ENCODE measurements at places on chromosomes 16 and 17. TPM values are rescaled to one million over a fixed set of nuclear protein-coding genes. Genes with fewer than 3 reads are reported as not detected.

Gene GAS2L2
- 0.16 TPM for total RNA-seq

Gene CTF1
- total RNA-seq = 1.6 TPM

Gene PYDC1
- total RNA-seq = not detected

Gene MYH11
- 0.09 TPM for total RNA-seq

Gene C17orf100
- total RNA-seq = 3.2 TPM

Gene FOXN1
- not detected for total RNA-seq

Gene BFAR
- 74.5 TPM for total RNA-seq

Gene LDHD
- total RNA-seq = not detected

Gene ABCA9
- total RNA-seq = 1.3 TPM

Gene SNX20
- not detected for total RNA-seq

GRCh38 chr17:68800751-68801150, 154.4 kb downstream of the ABCA8 start:
- no peaks in the 10 kb centered on the region for H3K27me3 ChIP-seq
- H3K36me3 ChIP-seq = peaks cover 32% of the 10 kb centered on the region
- peaks cover 64% of the 10 kb centered on the region for H3K4me1 ChIP-seq
- H3K4me3 ChIP-seq = no peak overlapping the region
- DNase-seq = no peak

GRCh38 chr16:86751076-86752030, 173.0 kb downstream of the FOXL1 start:
- H3K27me3 ChIP-seq = no peaks in the 10 kb centered on the region
- no peaks in the 10 kb centered on the region for H3K36me3 ChIP-seq
- H3K4me3 ChIP-seq = no peak overlapping the region
- no peak for DNase-seq
- H3K4me1 ChIP-seq = peaks cover 4% of the 10 kb centered on the region
- peak overlapping the region; percentile 73 for H3K27ac ChIP-seq

- H3K27ac ChIP-seq = no peak overlapping the region
- H3K36me3 ChIP-seq = no peaks in the 10 kb centered on the region
- no peak overlapping the region for H3K4me3 ChIP-seq
- no peaks in the 10 kb centered on the region for H3K27me3 ChIP-seq
- DNase-seq = no peak
Measured at GRCh38 chr17:33012522-33013033, 20.9 kb downstream of the SPACA3 start.

DNA sequence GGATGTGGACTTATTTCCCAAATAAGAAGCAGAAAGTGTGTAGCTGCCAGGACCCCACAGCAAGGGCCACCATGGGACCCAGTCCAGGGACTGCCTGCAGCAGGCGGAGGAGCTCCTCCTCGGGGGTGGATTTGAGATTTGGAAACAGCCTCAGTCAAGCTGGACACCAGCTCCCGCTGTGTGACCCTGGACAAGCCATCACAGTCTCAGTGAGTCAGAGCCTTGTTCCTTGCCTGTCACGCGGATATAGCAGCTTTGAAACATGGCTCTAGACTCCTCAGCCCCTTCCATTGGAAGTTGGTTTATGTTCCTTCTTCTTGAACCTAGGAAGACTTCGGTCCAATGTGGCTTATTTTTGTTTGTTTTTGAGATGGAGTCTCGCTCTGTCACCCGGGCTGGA, 12.5 kb upstream of the DPEP1 start:
- no peak overlapping the region for H3K4me3 ChIP-seq
- peaks cover 14% of the 10 kb centered on the region for H3K4me1 ChIP-seq
- H3K36me3 ChIP-seq = no peaks in the 10 kb centered on the region
- H3K27ac ChIP-seq = no peak overlapping the region
- H3K27me3 ChIP-seq = no peaks in the 10 kb centered on the region

DNA sequence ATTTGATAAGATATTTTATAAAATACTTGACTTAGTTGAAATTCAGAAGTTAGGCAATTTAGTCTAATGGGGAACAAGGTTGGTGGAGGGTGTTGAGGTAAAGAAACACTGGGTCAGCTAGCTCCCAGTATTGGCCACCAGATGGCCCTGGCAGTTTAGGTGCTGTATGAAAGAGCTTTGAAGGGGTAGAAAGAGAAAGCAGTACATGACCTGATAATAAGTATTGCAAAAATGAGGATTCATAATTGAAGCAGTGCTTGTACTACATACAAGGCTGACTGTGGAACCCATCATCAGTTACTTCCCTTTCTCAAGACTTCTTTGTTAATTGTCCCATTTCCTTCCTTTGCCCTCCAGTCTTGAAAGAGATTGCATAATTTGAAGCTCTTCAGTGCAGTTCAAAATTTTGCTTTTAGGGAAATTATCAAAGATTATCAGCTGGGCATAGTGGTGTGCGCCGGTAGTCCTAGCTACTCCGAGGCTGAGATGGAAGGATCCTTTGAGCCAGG, 29.4 kb downstream of the TANC2 start:
- no peaks in the 10 kb centered on the region for H3K27me3 ChIP-seq
- H3K27ac ChIP-seq = no peak overlapping the region
- H3K4me3 ChIP-seq = no peak overlapping the region

GRCh38 chr16:88700636-88701482, 5.3 kb downstream of the RNF166 start:
- DNase-seq = no peak
- no peaks in the 10 kb centered on the region for H3K27me3 ChIP-seq
- no peak overlapping the region for H3K4me3 ChIP-seq
- H3K36me3 ChIP-seq = no peaks in the 10 kb centered on the region

- no peaks in the 10 kb centered on the region for H3K4me1 ChIP-seq
- no peak overlapping the region for H3K27ac ChIP-seq
- no peak for DNase-seq
- peaks cover 3% of the 10 kb centered on the region for H3K36me3 ChIP-seq
- H3K27me3 ChIP-seq = no peaks in the 10 kb centered on the region
- no peak overlapping the region for H3K4me3 ChIP-seq
Measured at GRCh38 chr17:76914937-76915336, 46.7 kb downstream of the MGAT5B start.

- peak overlapping the region; percentile 87 for H3K27ac ChIP-seq
- no peaks in the 10 kb centered on the region for H3K36me3 ChIP-seq
- H3K27me3 ChIP-seq = no peaks in the 10 kb centered on the region
- peaks cover 11% of the 10 kb centered on the region for H3K4me1 ChIP-seq
Measured at GRCh38 chr16:88405216-88406060, 22.7 kb downstream of the ZNF469 start.

- H3K36me3 ChIP-seq = peaks cover 7% of the 10 kb centered on the region
- H3K27me3 ChIP-seq = no peaks in the 10 kb centered on the region
- no peak overlapping the region for H3K27ac ChIP-seq
- no peak for DNase-seq
- H3K4me3 ChIP-seq = no peak overlapping the region
Measured at GRCh38 chr16:8727857-8728618, 53.6 kb downstream of the ABAT start.

GRCh38 chr17:61335845-61336655, 63.6 kb upstream of the TBX2 start:
- peaks cover 22% of the 10 kb centered on the region for H3K4me1 ChIP-seq
- no peaks in the 10 kb centered on the region for H3K36me3 ChIP-seq
- H3K27ac ChIP-seq = peak overlapping the region; percentile 69
- no peak for DNase-seq
- no peaks in the 10 kb centered on the region for H3K27me3 ChIP-seq

DNA sequence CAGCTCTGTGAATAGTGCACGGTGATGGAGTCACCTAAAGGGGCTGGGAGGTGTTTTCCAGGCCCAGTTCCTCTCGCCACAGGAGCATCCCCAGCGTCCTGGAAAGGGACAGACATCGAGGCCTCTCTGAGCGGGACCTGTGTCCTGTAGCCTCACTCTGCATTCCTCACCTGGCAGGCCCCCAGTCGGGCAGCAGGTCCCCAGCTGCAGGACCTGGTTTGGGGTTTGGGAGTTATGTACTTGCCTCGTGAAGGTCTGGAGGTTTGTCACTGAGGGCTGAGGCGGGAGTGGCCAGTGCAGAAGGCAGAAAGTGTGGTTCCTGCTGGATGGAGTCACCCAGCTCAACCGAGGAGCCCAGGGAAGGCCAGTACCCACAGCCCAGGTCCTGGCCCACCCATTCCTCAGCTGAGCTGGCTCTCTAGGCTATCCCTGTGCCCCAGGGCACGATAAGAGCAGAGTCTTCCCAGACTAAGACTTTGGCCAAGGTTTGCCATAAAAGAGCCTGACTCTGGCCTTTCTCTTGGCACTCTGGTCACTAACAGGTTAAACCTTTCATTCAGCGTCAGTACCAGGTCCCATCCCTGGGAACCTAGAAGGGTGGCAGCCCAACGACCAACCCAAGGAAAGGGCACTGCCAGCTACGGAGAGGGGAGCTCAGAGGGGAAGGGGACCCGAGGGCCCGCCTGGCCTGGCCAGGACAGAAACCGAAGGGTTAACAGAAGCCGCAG, 24.4 kb downstream of the TBX4 start:
- no peak overlapping the region for H3K27ac ChIP-seq
- peaks cover 5% of the 10 kb centered on the region for H3K27me3 ChIP-seq
- DNase-seq = no peak
- no peak overlapping the region for H3K4me3 ChIP-seq
- no peaks in the 10 kb centered on the region for H3K36me3 ChIP-seq

GRCh38 chr17:75503976-75504346, 11.4 kb downstream of the CASKIN2 start:
- H3K36me3 ChIP-seq = peaks cover 3% of the 10 kb centered on the region
- DNase-seq = no peak
- no peaks in the 10 kb centered on the region for H3K27me3 ChIP-seq
- H3K27ac ChIP-seq = no peak overlapping the region
- no peak overlapping the region for H3K4me3 ChIP-seq
- H3K4me1 ChIP-seq = peaks cover 16% of the 10 kb centered on the region

- H3K4me1 ChIP-seq = no peaks in the 10 kb centered on the region
- no peak overlapping the region for H3K27ac ChIP-seq
- no peak for DNase-seq
Measured at GRCh38 chr16:12885742-12886141, 15.7 kb upstream of the SHISA9 start.

DNA sequence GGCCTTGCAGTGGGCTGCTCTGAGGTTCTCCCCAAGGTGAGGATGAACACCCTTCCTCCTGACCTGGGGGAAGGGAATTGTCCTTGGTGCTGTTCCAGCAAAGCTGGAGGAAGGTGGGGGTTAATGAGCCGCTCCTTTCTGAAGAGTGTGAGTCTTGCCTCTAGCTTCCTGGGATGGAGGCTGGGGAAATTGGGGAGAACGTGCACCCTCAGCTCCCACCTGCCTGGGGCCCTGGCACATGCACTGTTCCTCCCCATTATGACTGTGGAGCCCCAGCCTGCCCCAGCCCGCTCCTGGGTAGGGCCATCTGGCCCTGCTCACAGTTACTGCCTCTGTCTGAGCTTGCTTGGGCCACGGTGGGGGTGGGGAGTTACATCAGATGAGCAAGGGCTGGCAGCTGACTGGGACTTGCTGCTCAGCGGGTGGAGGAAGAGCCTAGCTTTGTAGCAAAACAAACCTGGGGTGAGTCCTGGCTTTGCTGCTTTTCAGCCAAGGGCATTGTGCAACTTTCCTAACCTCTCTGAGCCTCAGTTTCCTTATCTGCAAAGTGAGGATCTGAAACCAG, 11.1 kb downstream of the TNS4 start:
- no peaks in the 10 kb centered on the region for H3K36me3 ChIP-seq
- H3K4me3 ChIP-seq = no peak overlapping the region
- peaks cover 6% of the 10 kb centered on the region for H3K27me3 ChIP-seq

- peaks cover 17% of the 10 kb centered on the region for H3K4me1 ChIP-seq
- H3K27me3 ChIP-seq = peaks cover 4% of the 10 kb centered on the region
- no peaks in the 10 kb centered on the region for H3K36me3 ChIP-seq
- no peak overlapping the region for H3K27ac ChIP-seq
Measured at GRCh38 chr16:27405546-27406451, 3.8 kb downstream of the IL21R start.

- no peak for DNase-seq
- H3K4me1 ChIP-seq = peaks cover 11% of the 10 kb centered on the region
- peaks cover 7% of the 10 kb centered on the region for H3K36me3 ChIP-seq
- no peak overlapping the region for H3K4me3 ChIP-seq
Measured at GRCh38 chr17:1553354-1554266, 9.0 kb downstream of the PITPNA start.

GRCh38 chr17:68185820-68186219, 62.0 kb upstream of the AMZ2 start:
- H3K27ac ChIP-seq = no peak overlapping the region
- DNase-seq = no peak
- no peak overlapping the region for H3K4me3 ChIP-seq
- H3K36me3 ChIP-seq = no peaks in the 10 kb centered on the region
- peaks cover 34% of the 10 kb centered on the region for H3K27me3 ChIP-seq
- peaks cover 3% of the 10 kb centered on the region for H3K4me1 ChIP-seq

- peaks cover 62% of the 10 kb centered on the region for H3K4me1 ChIP-seq
- H3K27me3 ChIP-seq = peaks cover 34% of the 10 kb centered on the region
- peak overlapping the region; percentile 95 for H3K4me3 ChIP-seq
- H3K27ac ChIP-seq = peak overlapping the region; percentile 96
- no peak for DNase-seq
- peaks cover 10% of the 10 kb centered on the region for H3K36me3 ChIP-seq
Measured at GRCh38 chr16:51148678-51149228, 2.3 kb downstream of the SALL1 start.

DNA sequence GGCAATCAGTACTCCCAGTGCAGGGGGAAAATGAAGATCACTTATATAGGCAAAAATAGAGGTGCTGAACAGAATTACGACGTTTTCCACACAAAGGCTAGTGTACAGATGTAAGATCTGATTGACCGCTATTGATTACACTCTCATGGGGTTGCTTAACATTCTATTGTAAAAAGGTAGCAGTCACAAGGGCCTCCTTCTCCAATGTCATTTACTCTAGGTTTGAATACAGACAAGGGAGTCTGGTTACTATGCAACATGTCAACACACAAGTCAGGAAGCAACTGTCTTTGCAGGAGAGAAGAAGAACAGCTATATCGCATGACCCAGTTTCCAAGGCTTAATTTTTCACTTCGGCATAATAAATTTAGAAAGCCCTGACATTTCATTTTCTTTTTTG, 7.9 kb downstream of the KRT37 start:
- no peak overlapping the region for H3K4me3 ChIP-seq
- H3K27me3 ChIP-seq = no peaks in the 10 kb centered on the region
- H3K4me1 ChIP-seq = peaks cover 35% of the 10 kb centered on the region
- H3K27ac ChIP-seq = no peak overlapping the region

DNA sequence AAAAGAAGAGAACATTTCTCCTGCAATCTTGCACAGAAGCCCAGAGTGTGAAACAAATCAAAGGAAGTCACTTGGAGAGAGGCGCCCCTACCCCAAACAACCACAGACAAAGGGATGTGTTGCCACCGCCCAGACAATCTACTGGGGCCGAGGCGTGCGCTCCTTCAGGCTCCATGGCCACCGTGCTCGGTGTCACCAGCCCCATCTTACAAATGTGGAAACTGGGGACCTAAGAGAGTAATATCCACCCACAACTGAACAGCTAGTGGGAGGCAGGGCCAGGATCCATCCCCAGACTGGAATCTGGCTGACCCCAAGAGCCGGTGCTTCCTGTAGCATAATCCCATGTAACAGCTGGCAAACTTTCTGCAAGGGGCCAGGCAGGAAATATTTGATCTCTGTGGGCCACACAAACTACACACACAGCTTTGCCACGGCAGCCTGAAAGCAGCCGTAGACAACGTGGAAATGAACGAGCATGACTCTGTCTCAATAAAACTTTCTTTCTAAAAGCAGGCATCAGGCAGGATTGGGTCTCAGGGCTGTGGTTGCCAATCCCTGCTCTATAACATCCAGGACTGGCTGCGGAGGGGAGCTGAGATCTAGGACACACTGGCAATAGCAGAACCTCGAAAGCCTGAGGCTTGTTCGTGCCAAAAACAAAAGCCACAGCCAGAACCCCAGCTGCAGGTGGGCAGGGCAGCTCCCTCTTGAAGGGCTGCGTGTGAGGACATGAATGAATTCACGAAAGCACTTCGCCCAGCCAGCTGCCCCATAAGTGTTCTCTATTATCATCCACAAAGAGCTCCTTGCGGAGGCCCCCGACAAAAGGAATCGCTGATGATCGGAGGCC, 26.6 kb upstream of the GINS2 start:
- no peak for DNase-seq
- peak overlapping the region; percentile 14 for H3K4me3 ChIP-seq
- H3K27ac ChIP-seq = peak overlapping the region; percentile 86
- peaks cover 3% of the 10 kb centered on the region for H3K36me3 ChIP-seq

All from neural crest cell (in vitro differentiated cells).